Activated CD8-positive, alpha-beta memory T cell treated with anti-CD3 and anti-CD28 coated beads for 48 hours (primary cell): ENCODE measurements at places on chromosomes 16 and 17.

GRCh38 chr17:41404024-41404671 lies 6.7 kb upstream of the KRT31 start:
- no peak for DNase-seq

GRCh38 chr17:50130559-50131305 lies 772 bp upstream of the SAMD14 start:
- DNase-seq, result no peak

GRCh38 chr17:5485270-5486205 lies at the start of gene DERL2:
TSS of gene DERL2 (minus strand) at chr17:5486178. CDS start at chr17:5486161, 17 bp downstream.
- DNase-seq, result no peak

DNA sequence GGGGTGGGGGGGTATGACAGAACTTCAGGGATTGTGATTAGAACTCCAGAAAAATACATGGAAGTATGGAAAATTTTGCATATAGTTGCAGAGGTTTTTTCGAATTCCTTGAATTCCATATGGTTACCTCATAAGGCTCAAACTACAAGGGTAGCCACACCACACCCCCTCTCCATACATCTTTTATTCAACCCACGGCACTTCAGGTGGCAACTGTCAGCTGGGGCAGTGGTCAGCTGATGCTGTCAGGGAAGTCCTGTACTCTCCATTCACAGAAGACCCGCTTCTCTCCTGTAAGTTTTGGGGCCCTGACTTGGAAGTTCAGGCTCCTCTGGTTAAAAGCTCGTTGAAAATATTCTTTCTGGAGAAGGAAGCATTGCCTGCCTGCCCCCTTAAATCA lies 57.5 kb upstream of the CLEC19A start:
- DNase-seq, result no peak

GRCh38 chr17:41910701-41911391 lies 7.9 kb downstream of the ACLY start:
- DNase-seq, result no peak

DNA sequence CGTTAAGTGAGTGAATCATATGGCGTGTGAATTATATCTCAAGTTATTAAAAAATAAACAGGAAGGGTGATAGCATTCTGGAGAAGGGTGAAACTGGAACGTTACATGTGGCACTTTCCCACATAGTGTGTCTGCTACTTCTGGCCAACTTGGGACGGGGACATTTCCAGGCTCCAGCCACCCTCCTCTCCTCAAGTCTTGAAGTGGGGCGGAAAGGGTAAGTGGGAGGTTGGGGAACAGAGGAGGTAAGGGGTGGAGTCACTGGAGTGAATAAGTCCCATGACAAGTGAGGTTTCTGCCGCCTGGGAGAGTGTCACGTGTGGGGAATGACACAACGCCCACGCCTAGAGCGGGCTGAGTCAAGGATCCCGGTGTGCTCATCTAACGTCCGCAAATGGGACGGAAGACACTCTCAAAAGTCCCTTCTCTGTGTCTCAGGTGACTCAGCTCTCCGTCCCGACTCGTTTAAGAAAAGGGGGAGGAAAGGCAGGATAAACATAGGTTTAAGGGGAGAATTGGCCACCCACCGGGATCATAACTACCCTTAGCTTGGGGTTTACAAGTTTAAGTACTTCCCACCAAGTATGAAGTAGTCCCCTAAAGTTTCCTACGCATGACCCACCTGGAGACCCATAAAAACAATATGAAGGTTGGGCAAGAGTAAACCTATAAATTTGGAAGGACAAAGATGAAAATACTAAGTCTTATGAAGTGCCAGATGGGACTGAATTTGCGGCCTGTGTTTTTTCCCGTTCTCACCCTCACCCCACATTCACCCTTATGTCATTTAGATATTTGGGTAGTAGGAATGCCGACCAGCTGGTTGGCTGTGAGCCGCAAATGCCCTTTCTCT lies 1.2 kb upstream of the SPAG9 start:
- peak; percentile 83 for DNase-seq

DNA sequence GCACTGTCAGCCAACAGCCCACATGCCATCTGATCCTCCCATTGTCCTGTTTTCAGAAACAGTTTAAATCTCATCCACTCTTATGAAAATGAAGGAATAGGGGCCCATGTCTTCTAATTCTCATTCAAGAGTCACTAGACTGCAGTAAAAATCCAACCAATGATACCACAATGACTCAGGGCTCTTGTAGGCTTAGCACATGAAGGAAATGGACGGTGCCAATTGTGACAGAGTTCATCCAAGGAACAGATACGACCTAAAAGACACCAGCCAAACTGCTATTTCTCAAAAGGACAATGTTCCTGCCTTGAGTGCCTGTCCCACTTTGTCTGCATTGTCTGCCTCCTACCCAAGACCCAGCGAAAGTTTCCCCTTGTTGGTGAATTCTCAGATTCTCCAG lies 204.8 kb upstream of the COX10 start:
- no peak for DNase-seq

DNA sequence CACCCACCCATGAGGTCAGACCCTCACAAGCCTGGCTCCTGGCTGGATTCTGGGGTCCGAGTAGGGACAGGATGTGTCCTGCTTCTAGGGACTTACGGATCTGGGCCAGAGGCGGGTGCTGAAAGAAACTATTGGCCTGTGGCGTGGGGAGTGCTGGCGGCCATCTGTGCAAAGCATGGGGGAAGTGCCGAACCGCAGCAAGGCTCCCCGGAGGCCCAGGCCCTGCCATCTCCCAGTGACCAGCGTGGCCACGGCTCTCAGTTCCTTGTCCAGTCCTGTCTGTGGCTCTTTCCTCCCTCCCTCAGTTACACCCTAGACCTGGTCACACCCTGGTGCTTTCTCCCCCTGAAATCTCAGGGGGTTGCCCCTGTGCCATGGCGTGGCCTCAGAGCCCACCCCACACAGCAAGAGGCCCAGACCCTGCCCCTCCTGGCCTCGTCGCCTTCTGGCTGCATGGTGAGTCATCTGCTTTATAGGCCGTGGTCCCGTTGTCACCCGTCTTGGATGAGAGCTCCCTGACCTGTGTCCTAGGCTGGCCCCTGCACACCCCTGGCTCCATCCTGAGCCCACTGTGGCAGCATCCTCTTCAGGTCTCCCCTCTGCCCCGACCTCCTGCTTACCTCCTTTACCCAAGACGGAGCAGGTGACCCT lies 54.5 kb downstream of the PRMT7 start:
- no peak for DNase-seq

DNA sequence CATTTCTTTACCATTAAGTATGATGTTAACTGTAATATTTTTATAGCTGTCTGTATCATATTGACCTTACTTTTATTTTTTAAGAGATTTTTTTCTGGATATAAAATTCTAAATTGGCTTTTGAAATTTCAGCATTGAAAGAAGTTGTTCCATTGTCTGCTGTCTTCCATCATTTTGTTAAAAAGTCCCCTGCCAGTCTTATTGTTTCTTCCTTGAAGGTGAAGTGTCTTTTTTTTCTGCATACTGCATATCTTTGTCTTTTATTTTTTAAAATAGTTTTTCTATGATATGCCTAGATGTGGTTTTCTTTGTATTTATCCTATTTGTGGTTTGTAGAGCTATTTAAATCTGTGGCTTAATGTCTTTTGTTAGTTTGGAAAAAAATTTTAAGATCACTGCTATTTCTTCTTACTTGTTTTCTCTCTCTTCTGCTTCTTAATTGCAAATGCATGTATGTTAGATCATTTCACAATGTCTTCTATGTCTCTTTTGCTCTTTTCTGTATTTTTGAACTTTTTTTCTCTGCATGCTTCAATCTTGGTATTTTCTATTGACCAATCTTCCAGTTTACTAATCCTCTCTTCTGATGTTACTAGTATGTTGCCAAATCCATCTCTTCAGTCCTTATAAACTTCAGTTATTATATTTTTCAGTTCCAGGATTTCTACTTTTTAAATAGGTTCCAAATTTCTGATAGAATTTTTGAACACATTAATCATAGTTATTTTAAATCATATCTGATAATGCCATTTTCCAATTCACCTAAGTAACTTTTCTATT lies 20.2 kb downstream of the IL21R start:
- DNase-seq, result no peak

- no peak for DNase-seq
These were observed 12.5 kb upstream of the SLC16A11 start for GRCh38 chr17:7056386-7056785.

DNA sequence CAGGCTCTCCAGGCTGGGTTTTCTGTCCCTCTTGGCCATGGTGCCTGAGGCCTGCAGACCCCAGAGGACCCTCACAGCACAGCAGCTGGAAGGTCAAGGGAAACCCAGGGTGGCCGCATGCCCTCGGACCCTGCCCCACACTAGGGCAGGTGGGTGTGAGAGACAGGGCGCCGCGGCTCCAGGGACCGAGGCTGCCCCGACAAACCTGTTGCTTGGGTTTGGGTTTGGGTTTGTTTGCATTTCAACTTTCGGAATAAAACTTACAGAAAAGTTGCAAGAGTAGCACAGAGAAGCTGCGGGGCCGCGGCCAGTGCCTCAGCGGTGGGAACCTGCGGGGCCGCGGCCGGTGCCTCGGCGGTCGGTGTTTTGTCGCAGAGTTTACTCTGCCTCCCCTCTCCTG lies 7.8 kb downstream of the HGS start:
- no peak for DNase-seq

DNA sequence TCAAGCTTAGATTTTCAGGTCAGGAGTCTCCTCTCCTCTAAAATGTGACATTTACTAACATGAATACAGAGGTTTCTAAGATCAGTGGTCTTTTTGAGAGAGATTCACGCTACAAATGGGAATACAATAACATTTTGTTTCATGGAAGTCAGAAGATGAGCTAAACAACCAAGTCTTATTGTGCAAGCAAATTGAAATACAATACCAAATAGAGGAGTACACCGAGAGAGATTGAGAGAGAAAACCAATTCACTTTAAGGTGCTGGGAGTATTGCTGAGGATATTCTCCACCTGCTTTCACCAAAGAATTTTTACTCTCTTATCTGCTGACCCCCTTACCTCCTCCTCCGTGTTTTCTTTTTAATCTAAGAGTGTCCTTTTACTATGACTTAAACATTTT lies 11.5 kb downstream of the VEZF1 start:
- no peak for DNase-seq

DNA sequence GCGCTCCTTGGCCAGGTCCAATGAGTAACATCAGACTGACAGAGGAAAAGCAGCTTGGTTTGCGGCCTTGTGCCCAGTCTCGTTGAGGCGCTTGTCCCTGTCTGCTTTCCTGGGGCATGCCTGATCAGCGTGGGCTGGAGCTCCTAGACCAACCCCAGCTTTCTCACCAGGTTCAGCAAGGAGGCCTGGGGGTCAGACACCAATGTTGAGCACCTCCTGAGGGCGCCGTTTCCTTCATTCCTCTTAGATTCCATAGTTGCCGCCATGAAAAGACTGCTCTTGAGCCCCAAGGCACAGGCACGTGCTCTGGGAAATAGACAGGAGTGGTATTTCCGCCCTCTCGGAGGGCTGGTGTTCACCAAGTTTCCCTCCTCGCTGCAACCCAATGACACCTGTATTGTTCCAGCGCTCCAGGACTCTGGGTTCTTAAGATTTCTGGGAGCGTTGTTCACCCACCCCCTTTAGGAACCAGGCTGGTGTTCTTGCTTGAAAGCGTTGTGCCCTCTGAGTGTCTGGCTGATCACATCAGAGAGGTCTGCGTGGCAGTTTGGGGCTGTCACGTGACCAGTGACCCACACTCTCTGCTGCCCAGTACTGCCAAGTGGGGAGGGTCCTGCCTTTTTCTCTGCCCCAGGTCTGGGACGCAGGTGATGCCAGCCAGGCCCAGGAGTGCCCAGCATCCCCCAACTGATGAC lies 18.0 kb downstream of the KCTD2 start:
- DNase-seq, result no peak

- no peak for DNase-seq
These were observed 2335.5 kb downstream of the TP53TG3F start for GRCh38 chr16:35794896-35795295.

- no peak for DNase-seq
These were observed 199.9 kb downstream of the ZFHX3 start for GRCh38 chr16:72848028-72848400.

GRCh38 chr17:79001190-79002020 lies 8.2 kb downstream of the CANT1 start:
- DNase-seq, result no peak

DNA sequence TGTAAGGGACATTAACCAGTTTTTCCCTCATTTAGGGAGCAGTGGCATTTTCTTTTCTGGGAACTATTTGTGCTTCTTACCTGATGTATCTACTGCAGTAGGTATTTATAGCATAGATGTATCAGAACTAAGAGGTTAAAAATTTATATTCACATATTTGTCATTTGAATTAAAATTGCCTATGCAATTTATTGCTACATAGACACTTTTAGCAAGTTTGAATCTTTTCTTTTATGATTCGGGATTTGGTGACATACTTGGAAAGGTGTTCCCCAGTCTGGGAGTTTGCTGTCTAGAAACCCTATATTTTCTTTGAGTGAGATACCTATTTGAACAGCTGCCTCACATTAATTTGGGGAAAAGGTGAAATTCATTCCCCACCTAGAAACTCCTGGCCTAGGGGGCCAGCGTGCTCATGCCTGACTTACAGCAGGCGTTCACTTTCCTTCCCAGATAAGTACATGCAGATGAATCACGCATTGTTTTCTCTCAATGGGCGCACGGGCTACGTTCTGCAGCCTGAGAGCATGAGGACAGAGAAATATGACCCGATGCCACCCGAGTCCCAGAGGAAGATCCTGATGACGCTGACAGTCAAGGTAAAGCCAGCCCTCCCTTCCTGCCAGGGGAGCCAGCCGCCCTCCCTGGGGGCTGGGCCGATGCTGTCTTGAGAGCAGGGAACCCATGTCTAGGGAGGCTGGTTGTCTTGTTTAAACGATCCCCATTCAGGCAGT lies 73.8 kb downstream of the SDR42E1 start:
- DNase-seq, result no peak

- DNase-seq, result no peak
These were observed 53.2 kb downstream of the CDYL2 start for GRCh38 chr16:80751167-80751566.

- no peak for DNase-seq
These were observed 27.6 kb upstream of the KPNB1 start for GRCh38 chr17:47622180-47622549.

- DNase-seq, result no peak
These were observed 51.8 kb downstream of the CYB5D2 start for GRCh38 chr17:4194796-4195195.

GRCh38 chr17:59616253-59616920 lies 3.3 kb upstream of the CLTC start:
- no peak for DNase-seq

GRCh38 chr16:22732400-22732799 lies 81.6 kb upstream of the HS3ST2 start:
- no peak for DNase-seq

GRCh38 chr17:60888812-60889709 lies 211.4 kb downstream of the BCAS3 start:
- DNase-seq, result no peak

GRCh38 chr17:8133941-8134340 lies 10.0 kb upstream of the HES7 start:
- DNase-seq, result no peak

DNA sequence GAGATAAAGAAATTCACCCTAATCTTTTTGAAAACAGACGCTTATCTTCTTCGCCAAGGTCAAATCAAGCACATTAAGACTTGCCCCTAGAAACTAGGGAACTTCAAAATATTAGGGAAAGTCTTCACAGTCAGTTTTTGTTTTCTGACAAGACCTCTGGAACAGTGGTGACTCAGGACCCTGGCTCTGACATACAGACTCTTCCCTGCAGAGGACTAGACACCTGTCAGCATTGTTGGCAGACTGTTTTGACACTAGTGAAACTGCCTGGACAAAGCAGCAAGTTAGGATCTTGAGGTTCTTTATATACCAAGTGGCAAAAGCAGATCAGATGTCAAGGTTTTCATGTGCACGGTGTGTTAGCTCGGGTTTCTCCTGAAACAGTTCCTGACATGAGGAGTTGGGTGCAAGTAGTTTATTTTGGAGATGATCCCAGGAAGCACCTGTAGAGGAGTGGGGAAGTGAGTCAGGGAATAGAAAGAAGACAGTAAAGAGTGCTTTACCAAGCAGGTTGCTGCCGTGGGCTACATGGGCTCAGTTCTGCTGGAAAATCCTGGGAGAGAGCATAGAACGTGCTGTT lies 182.0 kb upstream of the IRX5 start:
- no peak for DNase-seq
